ENCODE measurements at places on chromosomes 6 and 20.

GRCh38 chr6:73743556-73743955 lies 47.6 kb downstream of the CD109 start:
- no peak for DNase-seq

GRCh38 chr6:166478782-166479592 lies 96.2 kb upstream of the MPC1 start:
- DNase-seq, result no peak

DNA sequence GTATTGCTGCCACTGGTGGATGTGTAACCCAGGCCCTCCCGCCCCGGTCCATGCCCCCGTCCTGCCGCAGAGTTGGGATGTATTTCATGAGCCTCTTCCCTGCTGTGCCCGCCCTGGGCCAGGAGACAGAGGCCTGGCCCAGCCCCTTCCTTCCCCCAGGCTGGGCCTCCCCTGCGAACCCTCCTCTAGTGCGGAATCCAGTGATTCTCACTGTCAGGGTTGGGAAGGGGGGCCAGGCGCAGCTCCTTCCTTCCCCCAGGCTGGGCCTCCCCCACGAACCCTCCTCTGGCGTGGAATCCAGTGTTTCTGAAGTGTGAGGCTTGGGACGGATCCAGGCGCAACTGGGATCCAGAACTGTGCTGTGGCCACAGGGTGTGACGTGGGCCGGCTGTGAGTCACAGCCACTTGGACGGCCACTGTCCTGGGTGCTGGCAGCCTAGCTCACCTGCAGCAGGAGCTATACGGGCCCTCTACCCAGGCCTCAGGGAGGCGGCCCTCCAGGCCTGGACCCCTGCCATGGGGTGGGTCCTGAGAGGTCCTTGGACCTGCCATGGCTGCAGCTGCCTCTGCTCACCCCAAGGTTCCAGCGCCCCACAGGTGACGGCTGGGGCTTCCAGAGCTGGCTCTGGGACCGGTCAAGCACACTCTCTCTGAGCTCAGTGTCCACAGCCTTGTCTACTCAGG lies 28.3 kb downstream of the COL20A1 start:
- DNase-seq, result no peak

DNA sequence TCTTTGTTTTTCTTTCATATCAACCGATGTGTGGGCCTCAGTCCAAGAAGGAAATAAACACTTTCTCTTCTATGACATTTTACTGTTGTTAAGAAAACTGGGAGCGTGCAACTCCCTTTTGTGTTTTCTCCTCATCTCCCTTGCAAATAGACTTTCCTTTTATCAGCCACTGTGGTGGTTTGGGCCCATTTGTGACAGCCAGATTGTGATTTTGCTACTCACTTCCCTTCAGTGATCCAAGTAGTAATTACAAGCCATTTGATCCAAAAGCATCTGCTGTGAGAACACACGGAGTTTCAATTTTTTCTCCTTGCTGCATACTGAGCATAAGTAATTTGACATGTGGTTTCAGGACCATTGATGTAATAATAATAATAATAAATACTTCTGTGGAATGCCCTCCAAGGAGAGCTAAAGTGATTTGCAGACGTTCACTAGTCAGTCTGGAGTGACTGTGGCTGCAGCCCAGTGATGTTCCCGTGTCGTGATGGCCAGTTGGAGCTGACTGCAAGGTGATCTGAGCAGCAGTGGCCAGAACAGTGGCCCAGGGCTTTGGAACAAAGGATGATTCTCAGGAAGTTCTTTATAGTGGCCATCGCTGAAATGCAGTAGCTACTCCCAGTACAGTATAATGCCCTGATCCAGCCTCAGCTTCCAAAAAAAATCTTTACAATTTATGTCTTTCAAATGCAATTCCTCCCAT lies 91.9 kb upstream of the CLDN20 start:
- no peak for DNase-seq

- no peak for DNase-seq
These were observed 48.9 kb downstream of the GGTLC1 start for GRCh38 chr20:23939641-23940040.

DNA sequence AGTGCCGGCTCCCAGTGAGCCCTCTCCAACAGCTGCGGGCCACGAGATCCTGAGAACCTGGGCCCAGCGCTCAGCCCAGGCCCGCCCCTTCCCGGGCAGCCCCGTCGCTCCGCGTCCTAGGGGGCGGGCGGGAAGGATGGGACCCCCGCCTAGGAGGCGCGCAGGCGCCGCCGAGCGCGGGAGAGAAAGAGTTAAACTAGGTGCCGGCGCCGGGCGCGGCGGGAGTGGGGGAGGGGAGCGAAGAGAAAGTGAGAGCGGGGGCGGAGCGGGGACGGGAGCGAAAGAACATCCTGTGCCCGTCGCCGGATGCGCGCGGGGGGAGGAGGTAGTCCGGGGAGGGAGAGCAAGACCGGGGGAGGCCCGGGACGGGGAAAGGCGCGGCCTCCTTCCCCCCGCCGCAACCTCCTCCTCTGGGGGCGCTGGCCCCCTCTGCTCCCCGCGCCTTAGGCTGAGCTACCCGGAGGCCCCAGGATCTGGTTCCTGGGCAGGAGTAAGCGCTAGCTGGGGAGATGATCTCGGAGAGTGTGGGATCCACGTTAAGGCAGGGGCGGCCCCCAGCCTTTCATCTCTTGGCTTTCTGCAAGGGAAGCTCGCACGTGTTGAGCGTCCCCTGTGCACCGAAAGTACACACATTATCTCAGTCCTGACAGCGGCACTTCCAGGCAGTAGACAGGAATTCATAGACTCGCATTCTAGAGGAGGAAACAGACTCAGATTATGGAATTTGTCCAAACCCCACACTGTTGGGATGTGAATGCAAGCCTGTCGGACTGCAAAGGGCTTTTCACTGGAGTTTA lies 4.9 kb upstream of the ARMC12 start:
- DNase-seq, result peak; percentile 89

DNA sequence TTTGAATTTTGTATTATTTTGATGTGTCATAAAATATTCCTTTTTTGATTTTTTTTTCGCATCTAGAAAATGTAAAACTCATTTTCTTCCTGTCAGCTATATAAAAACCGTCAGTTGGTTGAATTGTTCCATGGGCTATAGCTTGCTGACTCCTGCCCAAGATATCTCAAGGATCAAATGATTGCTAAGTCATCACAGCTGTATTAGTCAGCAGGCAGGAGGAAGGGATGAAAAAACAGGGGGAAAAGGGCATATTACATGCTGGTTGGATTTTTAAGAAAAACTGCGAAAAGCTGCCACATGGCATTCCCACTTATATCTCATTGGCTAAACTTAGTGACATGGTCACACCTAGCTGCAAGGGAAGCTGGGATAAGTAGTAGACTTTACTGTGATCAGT lies 569.9 kb downstream of the BCKDHB start:
- DNase-seq, result no peak

- no peak for DNase-seq
These were observed 44.9 kb upstream of the CRISP1 start for GRCh38 chr6:49911252-49911651.

DNA sequence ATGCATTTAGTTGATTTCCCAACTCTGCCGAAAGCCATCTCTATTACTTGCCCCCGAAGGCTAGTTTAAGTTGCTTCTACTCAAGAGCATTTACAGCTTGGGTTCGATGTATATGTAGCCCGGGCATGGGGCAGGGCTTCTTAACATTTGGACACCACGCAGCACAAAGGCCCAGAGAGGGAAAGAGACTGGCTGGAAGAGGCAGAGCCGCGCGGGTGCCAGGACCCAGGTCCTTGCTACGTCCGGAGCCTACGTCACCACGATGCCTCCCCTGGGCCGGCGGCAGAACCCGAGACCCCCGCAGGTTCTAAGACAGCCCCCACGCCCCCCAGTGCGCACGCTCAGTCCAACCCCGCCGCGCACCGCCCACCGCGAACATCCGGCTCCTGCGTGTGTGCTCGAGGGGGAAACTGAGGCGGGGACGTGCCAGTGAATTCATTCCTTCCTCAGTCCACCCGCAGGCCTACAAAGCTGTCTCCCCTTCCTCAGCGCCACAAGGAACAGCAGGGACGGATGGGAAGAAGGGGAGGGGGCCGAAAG lies 367 bp upstream of the PCIF1 start:
- peak; percentile 25 for DNase-seq

- DNase-seq, result no peak
These were observed 37.6 kb upstream of the CST5 start for GRCh38 chr20:23917024-23917725.

DNA sequence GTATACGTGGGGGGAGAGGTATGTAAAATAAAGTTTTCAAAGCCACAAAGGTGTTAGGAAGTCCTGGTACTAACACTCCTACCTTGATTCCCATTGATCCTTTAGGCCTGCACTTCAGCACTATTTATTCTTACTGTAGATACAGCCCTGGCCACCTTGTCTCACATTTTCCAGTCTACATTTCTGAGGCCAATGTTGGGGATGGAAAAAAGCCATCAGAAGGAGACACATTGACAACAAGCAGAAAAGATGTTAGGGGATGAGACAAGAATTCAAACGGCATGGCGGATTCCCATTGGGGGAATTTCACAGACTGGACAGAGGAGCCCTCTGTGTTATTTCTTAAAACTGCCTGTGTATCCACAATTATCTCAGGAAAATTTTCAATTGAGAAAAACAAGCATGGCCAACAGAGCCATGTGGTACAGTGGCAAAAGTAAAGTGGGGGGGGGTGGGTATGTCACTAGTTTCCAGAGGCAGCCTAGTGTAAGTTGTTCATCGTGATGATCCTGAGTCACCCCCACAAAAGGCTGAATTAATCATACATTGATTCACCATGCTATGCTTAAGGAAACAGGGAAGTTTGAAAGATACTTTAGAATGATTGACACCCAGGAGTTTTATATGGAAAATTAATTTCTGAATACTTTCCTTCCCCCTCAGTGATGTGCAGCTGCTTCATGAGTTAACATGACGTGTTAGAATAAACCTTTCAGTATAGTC lies 40.5 kb downstream of the RREB1 start:
- no peak for DNase-seq

- no peak for DNase-seq
These were observed 81.6 kb upstream of the MPC1 start for GRCh38 chr6:166464068-166465002.

DNA sequence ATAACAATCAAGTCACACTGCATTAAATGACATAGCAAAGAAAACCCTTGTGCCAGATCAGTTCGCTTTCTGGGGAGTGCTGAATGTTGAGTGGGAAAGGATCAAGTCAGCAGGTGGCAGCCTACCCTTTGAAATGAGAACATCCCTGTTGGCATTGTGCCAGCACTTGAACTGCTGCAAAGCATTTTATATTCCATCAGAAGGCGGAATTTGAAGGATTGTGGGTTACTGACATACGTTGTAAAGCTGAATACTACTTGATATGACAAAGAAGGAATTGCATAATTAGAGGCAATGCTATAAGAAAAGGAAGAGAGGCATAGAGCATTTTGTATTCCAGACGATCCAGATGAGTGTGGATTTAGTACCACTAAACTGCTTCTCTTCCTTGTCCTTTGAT lies 26.5 kb downstream of the BCKDHB start:
- DNase-seq, result no peak

DNA sequence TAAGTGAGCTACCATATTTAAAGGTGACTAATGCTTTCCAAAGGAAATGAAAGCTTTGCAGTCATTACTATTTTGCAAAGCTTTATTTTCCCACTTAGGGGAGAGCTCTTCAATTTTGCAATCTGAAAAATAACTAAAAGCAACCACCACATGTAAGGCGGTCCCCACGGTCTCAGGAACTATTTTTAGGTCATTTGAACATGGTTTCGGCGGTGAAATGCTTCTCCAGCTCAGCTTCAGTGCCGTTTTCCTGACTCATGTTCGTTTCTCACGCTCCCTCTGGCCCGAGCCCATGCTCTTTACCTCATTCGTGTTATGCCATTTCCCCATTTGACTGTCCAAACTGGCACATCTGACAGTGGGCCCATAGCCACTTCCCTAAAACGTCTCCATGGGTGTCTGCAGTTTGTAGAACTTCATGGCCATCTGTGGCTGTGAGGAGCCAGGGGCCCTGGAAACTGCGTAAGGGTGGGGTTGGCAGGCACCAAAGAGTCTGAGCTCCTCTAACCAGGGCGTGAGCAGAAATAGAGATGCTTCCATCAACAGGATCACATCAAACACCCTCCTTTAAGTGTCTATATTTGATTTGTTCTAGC lies 46.5 kb downstream of the ADTRP start:
- DNase-seq, result peak; percentile 68

DNA sequence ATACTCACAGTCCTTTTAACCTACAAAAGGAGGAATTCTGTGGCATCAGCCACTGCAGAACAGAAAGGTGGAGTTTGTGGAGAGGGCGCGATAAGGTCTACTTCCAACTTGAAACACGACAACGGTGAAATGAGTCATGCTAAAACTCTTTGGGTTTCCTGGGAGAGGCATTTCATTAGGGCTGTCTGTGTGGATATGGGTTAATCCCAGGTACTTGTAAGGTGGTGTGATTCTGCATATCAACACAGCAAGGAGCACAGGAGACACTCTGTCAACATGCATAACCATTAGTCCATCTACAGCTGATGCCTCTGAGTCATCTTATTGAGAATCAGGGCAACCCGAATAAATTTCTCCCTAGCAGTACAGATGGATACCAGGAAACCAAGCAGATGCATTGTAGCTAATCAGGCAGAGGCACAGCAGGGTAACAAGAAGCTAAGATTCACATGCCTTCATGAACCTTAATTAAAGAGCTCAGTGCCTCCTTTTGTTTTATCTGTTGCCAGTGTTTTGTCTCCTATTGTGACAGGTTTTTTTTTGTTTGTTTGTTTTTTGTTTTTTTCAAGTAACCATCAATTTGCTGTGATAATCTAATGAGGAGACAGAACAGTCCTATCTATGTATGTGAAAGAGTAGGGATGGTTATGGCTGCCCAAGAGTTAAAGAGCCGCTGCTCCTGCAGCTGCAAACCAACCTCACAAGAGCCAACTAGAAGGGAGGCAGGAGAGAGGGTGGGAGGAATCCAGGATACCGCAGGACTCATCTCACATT lies 315.8 kb upstream of the SOX4 start:
- no peak for DNase-seq

- no peak for DNase-seq
These were observed 157.1 kb upstream of the CENPW start for GRCh38 chr6:126182650-126183311.

DNA sequence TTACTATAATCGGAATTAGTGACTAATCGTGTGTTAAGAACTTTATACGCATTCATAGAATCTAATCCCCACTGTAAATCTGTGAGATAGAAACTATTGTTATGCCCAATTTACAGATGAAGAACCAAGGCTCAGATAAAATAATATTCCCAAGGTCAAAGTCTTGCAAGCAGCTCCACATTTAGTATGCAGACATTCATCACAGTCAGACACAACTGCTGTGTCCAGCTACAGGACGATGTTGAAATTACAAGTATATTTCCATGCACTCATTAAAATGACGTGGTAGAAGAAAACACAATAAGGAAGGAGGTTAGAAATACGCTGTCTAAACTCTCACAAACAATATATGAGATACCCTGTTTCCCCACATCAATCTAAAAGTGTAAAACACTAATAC lies 82.5 kb downstream of the PREX1 start:
- DNase-seq, result no peak

DNA sequence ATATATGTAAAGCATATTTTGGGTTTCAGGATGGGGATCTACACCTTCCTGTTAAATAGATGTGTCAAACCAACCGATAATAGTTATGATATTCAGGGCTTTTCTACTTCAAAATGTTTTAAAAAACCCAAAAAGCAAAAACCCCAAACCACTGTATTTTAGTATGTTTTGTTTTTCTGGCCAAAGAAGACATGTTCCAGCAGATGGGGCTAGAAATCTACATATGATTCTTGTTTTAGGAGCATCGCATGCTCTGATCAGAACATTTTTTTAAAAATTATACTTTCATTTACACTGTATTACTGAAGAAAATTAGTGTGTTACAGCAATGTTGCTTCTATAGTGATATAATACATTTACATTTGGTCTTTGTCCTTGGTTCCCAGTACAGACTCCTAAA lies 11.0 kb downstream of the RMND1 start:
- no peak for DNase-seq
